ENCODE measurements at places on chromosomes 12 and 14.

DNA sequence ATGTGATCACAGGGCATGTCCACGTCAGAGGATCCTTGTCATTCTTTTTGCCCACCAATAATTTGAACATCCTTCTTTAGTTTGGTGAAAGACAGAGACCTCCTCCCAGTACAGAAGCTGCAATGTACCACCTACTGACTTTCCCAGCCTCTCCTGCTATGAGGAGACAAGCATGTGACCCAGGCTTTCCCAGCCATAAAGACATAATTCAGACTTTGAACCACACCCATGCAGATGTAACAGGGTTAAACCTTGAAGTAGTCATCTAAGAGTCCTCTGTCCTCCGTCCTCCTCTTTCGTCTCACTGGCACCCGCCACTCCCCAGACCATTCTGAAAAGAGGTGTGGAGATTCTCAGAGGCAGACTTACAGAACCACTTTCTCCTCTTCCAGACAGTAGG is 120.8 kb downstream of the KCNK10 start:
- no peak for DNase-seq

GRCh38 chr12:101719566-101719965 is 19.7 kb downstream of the SYCP3 start:
- DNase-seq, result no peak

- DNase-seq, result no peak
Observed at GRCh38 chr12:22628228-22628627, 3.3 kb downstream of the ETNK1 start.

GRCh38 chr14:87005280-87005679 is 987.7 kb downstream of the GALC start:
- DNase-seq, result no peak

DNA sequence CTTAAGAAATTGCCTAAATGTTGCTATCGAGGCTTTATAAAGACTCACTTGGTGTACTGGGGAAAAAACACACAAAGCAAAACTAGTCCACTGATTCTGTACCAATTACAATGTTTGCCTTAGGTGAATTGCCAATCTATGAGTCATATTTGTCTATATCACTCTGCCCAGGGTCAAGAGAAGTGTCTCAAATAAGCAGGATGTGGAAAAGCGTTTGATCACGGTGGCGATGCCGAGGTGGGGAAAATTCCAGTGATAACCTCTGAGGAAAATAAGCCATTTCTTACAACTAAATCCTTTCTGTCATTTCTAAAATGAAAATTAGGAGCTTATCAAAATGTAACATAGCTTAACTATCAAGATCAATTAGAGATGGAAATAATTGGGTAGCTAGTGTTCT is 148.6 kb upstream of the DIO3 start:
- DNase-seq, result no peak

GRCh38 chr14:88838015-88838414 is 13.6 kb downstream of the TTC8 start:
- no peak for DNase-seq

GRCh38 chr12:27456618-27457017 is 10.1 kb downstream of the SMCO2 start:
- DNase-seq, result no peak

DNA sequence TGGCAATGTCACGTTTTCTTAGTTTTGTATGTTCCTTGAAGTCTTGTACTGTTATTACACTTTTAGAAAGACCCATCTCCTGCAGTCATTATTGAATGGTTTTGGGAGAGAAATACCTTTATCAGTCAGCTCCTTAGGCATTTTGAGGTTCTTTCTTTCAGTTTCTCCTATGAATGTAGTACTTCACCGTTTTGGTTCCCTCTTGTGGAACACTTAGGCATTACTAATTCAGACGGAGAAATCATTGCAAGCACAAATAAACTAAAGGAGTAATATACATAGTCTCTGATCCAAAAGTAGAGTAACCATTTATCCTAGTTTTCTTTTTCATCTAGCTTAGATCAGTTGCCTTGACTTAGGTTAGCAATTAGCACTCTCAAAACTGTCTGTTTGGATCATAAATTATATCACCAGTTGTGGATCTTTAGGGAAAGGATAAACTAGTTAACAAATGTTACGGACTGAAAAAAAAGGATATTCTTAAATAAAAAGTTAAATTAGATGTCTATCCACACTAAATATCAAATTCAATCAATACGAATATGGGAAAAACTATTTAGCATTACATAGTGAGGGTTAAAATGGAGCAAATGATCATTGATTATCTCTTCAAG is 1538.3 kb upstream of the SEL1L start:
- DNase-seq, result no peak

- DNase-seq, result peak; percentile 89
Observed at GRCh38 chr12:12916135-12916944, 25.0 kb downstream of the GPRC5A start.

GRCh38 chr12:108313606-108314351 is 25.3 kb downstream of the CMKLR1 start:
- no peak for DNase-seq

GRCh38 chr12:4280351-4281163 is 7.0 kb downstream of the CCND2 start:
- peak; percentile 65 for DNase-seq

DNA sequence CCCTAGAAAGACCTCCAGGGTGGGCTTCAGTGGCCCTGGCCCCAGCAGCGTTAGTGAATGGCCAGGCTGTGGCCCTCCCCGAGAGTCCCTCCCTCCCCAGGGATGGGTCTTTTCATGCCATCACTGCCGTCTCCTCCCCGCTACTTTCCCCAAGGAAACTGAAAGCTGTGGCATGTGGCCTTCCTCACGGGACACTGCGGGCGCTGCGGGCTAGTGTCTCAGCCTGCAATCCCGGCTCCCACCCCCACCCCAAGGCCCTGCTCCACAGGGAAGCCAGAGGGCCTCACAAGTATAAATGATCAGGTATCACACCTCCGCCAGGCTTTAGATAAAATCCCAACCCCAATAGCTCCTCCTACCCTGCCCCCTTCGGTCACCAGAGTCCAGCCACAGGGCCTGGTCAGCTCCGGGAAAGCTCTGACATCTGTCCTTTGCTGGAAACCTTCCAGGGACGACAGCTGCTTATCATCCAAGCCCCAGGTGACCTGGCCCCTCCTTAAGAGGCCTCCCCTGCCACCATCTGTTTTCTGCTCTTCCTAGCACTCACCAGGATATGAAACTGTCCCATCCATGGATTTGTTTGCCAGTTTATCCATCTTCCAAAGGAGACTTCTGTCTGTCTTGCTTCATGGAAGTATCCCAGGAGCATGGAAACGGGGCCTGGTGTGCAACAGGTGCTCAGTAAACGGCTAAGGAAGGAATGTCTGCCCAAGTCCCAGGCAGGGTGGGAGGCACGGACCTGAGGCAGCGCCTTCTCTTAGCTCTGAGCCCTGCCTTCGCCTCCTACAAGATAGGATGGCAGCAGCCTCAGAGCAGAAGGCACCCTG is 31.6 kb downstream of the CCDC85C start:
- no peak for DNase-seq

DNA sequence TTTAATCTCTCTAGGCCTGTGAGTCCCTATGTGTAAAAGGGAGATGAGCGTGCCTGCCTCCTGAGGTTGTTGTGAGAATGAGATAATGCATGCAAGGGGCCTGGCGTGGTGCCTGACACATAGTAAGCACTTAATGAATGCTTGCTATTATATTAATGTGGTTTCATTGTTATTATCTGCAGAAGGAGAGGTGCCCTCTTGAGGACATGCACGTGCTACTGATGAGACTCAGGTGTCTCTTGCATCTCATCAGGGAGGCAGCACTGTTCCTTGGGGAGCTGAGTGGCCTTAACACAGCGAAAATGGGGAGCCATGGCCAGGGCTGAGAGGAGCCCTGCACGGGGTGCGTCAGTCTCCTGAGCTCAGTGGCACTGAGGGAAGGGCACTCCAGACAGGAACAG is 29.9 kb upstream of the BCDIN3D start:
- no peak for DNase-seq

- DNase-seq, result no peak
Observed at GRCh38 chr14:61696753-61697318, 1.5 kb downstream of the HIF1A start.

DNA sequence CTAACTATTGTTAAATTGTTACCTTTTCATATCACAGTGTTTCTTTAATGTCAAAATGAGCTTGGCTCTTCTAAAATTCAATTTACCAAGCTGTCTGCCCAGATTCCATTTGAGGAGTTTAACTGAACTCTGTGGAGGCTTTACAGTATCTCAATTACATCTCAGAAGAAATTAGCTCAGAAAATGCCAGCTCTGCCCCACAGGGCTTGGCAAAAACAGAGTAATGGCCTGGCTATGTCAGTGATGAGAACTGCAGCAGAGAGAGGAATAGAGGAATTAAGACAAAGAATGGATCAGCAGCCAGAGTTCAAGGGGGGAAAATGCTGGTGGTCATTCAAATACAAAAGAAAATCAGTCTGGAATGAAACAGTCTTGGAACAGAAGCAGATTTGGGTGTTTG is 15.8 kb upstream of the TMTC1 start:
- no peak for DNase-seq

DNA sequence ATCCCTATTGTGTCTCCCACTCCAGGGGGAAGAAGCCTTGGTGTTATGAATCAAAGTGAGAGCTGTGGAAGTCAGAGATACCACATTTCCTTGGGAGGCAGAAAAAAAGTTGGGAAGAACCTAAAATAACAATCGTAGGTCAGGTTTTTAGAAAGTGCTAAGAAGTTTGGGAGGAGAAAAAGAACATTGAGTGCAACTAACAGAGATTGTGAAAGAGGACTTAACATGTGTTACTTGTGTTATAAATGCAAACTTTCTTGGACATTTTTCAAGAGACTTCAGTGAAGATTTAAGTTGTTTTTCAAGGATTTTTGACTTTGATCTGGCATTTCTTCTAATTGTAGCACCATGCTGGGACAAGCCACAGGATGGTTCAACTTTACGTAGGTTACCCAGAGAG is 7.8 kb upstream of the ERP27 start:
- DNase-seq, result no peak

DNA sequence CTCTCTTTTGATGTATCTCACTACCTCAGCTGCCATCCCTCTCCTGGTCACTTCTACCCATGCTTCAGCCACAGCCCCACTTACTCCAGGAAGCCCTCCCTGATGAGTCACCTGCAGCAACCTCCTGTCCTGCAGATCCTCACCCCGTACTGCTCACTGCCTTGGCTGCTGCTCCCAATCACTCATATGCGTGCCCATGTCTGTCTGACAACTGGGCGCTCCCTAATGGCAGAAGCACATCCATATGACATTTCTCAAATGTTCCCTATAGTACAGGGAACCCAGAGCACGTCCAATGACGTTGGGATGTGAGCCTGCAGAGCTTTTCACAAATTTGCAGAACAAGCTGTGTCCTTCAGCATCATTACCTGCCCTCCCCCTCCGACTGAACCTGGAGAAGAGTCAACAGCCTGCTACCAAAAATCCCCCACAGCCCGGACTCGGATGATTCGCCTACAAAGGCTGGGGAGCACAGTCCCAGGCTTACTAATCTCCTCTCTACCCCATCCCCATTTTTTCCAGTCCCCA is 90.0 kb downstream of the SINHCAF start:
- DNase-seq, result no peak

- no peak for DNase-seq
Observed at GRCh38 chr12:47892819-47893218, 12.0 kb downstream of the VDR start.

DNA sequence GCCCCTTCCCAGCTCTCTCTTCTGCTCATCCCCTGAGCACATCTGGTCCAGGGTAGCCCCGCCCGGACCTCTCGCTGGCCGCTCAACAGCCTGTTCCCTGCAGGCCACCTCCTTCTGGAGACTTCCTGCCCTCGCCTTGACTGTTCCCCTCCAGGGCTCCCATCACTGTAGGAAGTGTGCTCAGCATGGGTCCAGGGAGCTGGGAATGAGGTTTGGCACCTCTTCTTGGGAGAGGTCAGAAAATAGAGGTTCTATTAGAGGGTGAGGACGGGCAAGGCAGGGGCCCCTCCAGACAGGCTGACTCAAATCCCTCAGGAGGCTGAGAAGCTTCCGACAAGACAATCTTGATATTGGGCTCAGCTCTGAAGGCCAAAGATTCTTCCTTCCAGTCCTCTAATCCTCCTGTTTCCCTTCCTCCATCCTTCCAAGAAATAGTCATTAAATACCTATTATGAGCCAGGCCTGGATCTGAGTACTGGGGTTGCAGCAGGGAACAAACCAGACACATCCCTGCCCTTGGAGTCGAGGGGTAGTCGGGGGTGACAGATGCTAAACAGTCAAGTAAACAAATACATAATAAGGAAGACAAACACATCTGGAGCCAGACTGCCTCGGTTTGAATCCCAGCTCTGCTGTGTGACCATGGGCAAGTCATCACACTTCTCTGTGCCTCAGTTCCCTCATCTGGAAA is 30.6 kb downstream of the CMKLR1 start:
- no peak for DNase-seq

DNA sequence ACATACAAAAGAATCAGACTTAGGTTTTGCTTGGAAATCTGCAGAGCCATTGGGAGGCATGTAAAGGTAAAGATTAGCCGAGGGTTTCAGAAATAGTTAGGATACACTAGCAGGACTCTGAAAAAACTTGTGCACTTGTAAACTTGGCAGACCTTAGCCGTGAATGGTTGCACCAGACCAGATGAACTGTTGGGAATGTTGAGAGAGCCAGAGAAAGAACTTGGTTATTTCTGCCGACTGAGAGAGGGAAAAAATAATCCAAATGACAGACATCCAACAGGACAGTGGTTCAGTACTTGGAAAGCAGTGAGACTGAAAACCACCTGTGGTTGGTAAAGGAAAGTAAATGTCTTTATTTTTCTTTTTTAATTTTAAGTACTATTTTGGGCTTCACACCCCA is 222.5 kb upstream of the DDHD1 start:
- DNase-seq, result no peak
